ENCODE measurements at places on chromosomes 12 and 14.

- no peak for DNase-seq
Observed at GRCh38 chr12:103928682-103929045, 1.5 kb upstream of the HSP90B1 start.

- DNase-seq, result no peak
Observed at GRCh38 chr14:62373944-62374343, 611.7 kb downstream of the SNAPC1 start.

- no peak for DNase-seq
Observed at GRCh38 chr14:81432219-81432661, 32.1 kb upstream of the STON2 start.

- DNase-seq, result no peak
Observed at GRCh38 chr14:59018978-59019377, 169.5 kb upstream of the DAAM1 start.

- no peak for DNase-seq
Observed at GRCh38 chr12:5461966-5462365, 30.1 kb downstream of the NTF3 start.

- DNase-seq, result no peak
Observed at GRCh38 chr12:23618718-23619117, 330.8 kb downstream of the SOX5 start.
